Femur (tissue), 1 donor: ENCODE measurements at places on chromosomes 7 and 10.

DNA sequence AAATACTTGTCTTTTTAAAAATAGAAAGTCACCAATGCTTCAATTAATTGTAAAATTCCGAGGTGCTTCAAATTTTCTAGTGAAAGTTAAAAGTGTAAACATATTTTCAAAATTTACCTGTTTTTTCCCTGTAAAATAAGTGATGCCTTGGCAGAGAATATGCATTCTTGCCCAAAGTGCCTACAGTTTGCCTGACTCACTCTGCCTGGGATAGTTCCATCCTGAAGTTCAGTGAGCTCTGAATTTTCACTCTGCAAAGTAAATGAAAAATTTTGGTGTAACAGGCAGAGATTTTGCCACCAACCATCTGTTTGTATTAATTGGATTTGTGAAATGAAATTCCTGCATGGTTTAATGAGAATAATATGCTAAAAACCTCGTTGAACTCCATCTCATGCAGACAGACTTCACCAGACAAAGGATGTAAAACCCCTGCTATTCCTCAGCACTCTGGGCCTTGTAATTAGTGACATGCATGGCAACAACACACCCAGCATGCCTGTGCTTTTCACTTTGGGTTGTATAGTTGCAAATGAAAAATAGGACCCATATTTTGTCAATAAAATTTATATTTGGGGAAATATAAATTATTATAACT lies 117.4 kb upstream of the GNAI1 start:
- DNase-seq: no peak

GRCh38 chr10:68179016-68179415 lies 52.9 kb downstream of the ATOH7 start:
- no peak for DNase-seq

- DNase-seq: no peak
Measured at GRCh38 chr7:129784437-129784782, 168.3 kb downstream of the UBE2H start.

- DNase-seq: peak; percentile 71
Measured at GRCh38 chr10:71753091-71753959, 20.0 kb downstream of the VSIR start.

GRCh38 chr7:107691716-107692115 lies 31.1 kb downstream of the SLC26A4 start:
- DNase-seq: peak; percentile 47

- DNase-seq: no peak
Measured at GRCh38 chr7:96729820-96730219, 20.2 kb upstream of the SEM1 start.

GRCh38 chr7:142583446-142583845 lies 165.8 kb upstream of the PRSS1 start:
- DNase-seq: no peak

DNA sequence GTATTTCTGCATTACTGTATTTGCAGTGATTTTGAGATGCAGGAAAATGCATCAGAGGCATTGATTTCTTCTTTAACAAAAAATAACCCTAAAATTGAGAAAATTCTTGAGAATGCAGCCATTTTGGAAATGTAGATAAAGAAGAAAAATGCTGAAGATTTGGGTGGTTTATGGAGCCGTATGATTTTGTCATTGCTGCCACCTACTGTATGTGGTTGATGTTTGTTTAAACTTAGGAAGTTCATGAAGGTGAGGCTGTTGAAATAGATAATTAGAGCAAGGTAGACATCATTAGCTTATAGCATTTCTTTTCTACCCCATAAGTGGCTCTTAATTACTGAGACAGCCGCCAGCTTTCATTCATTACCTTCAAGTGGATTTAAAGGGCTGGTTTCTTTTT lies 92.1 kb upstream of the SAMD8 start:
- DNase-seq: no peak

GRCh38 chr7:57215423-57215822 lies 83.2 kb upstream of the ZNF479 start:
- no peak for DNase-seq

DNA sequence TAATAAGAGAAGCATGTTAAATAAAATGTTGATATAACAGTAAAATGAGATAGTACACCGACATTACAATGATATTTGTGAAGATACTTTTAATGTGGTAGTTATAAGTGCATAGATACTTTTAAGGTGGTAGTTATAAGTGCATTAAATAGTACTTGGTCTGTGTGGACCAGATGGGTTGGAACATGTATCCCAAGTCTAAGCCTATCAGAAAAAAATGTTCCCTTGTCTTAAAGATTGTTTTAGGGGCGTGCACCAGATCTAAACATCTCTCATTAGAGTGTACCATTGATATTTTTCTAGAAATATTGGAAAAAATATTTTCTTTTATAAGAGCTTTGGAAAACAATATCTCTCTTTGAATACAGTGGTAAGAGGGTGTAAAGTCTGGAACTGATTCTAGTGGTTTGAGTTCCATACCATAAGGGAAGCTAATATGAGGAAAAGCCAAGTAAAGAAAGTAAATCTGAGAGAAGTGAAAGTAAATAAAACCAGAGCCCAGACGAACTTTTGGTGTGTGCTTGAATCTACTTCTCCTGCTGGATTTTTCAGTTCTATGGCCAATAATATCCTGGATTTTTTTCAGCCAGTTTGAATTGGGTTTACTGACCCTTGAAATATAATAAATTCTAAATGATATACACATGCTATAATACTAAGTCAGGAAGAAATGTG lies 175.3 kb downstream of the MBL2 start:
- DNase-seq: no peak

DNA sequence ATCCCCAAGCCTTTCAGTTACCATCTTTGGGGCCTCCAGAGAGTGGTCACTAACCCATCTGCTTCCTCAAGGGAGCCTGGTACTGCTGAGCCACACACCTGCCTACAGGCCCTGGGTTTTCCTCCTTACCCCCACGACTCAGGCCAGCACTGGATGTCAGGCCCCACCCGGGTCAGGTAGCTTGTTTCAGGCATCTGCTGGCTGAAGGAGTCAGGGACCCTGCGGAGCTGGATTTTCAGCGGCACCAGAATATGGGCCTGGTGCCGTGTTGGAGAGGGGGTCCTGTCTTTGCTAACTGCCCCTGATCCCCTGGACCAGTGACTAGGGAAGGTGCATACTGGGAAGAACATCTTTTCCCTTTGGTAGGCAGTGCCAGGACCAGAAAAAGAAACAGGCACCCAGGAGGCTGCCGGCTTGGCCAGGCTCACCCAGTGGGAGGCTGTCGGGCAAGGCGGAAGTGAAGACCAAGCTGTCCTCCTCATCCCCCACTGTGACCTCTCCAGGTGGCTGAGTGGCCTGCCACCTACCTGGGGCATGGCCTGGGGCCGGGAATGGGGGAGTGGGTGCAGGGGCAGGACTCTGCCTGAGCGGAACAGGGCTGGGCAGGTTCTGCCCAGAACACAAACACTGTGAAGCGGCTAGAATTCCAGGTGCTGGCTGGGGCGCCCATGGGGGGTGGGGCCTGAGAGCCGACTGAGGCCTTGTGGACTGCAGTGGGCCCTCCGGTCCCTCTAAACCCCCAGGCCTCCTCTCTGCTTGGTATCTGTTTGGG lies 12.4 kb upstream of the SAMD8 start:
- DNase-seq: no peak

DNA sequence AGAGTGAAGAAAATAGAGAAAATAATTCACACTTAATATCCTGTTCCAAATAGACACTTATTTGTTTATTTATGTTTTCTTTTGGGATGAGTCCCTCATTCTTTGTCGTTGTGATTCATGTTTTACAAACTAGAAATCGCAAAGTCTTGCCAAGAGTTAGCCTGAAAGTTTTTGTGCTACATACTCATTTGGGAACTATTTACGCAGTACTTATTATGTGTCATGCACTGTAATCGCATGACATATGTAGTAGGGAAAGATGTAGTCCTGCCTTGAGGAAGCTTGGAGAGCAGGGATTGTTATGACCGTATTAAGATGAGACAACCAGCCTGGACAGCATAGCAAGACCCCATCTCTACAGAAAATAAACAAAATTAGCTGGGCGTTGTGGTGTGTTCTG lies 189.3 kb downstream of the ABCA13 start:
- no peak for DNase-seq

DNA sequence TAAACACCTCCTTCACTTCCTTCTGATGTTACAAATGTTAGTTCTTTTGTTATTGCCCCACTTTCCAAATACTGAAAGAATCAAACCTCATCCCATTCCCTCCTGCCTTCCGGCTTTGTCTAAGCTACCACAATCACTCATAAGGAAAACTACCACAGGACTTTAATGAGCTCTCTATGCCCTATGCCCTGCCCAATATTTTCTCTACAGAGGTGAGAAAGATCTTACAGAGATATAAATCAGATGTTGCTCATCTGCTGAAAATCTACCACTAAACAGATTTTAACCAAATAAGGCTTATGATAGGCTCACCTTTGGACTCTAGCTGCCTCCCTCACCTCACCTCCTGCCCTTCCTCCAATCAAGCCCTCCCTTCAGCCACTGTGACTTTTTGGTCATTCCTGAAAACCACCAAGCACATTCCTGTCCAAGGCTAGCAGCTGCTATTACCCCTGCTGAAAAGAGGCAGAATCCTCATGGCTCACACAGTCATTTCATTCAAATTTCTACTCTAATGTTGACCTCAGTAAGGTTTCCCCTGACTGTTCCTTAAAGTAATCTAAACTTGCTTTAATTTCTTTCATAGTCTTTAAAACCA lies 7.7 kb downstream of the ZNF33B start:
- no peak for DNase-seq

GRCh38 chr7:98254951-98255610 lies 3.0 kb upstream of the TECPR1 start:
- no peak for DNase-seq
